A549 treated with CpdA at 1 μM for 4 hours (cell line): ENCODE measurements at places on chromosomes 7 and 10. TPM values are rescaled to one million over a fixed set of nuclear protein-coding genes. Genes with fewer than 3 reads are reported as not detected.

HDAC9 gene
- total RNA-seq: 0.03 to 0.31 TPM (median 0.11 TPM) in 5 replicates

TMEM196 gene
- not detected in 5 replicates for total RNA-seq

CTAGE6 gene
- total RNA-seq: not detected in 5 replicates

ZCWPW1 gene
- total RNA-seq: 0.91 to 1.7 TPM (median 1.6 TPM) in 5 replicates

ADAMTS14 gene
- 0.07 to 0.13 TPM (median 0.10 TPM) in 5 replicates for total RNA-seq

ABCB1 gene
- 0.08 to 0.18 TPM (median 0.15 TPM) in 3 of 5 replicates, not detected in the others for total RNA-seq

LIPF gene
- not detected in 5 replicates for total RNA-seq

SLC13A1 gene
- total RNA-seq: not detected in 5 replicates

PLXNA4 gene
- total RNA-seq: 0.58 to 2.1 TPM (median 1.3 TPM) in 5 replicates

SCD gene
- 147 to 216 TPM (median 184 TPM) in 5 replicates for total RNA-seq

PUS7 gene
- 25.8 to 38.7 TPM (median 27.0 TPM) in 5 replicates for total RNA-seq

ENTPD1 gene
- total RNA-seq: 0.02 to 0.10 TPM in 2 of 5 replicates, not detected in the others

PAPSS2 gene
- 23.1 to 27.9 TPM (median 26.3 TPM) in 5 replicates for total RNA-seq

HABP2 gene
- total RNA-seq: 0.04 to 0.20 TPM (median 0.08 TPM) in 4 of 5 replicates, not detected in the other

EIF5AL1 gene
- total RNA-seq: 1.7 to 3.8 TPM (median 2.2 TPM) in 5 replicates

HPSE2 gene
- not detected in 5 replicates for total RNA-seq

NUTM2E gene
- total RNA-seq: 0.29 to 0.52 TPM (median 0.45 TPM) in 5 replicates

FZD1 gene
- total RNA-seq: 2.1 to 2.6 TPM (median 2.4 TPM) in 5 replicates

MOGAT3 gene
- 0.08 TPM in 1 of 5 replicates, not detected in the others for total RNA-seq

DGKB gene
- total RNA-seq: not detected in 5 replicates

SYNPO2L gene
- total RNA-seq: 0.03 TPM in 1 of 5 replicates, not detected in the others

UCMA gene
- not detected in 5 replicates for total RNA-seq

PNLIPRP2 gene
- 0.09 to 0.13 TPM (median 0.10 TPM) in 3 of 5 replicates, not detected in the others for total RNA-seq

MNX1 gene
- 5.0 to 6.5 TPM (median 5.9 TPM) in 5 replicates for total RNA-seq

MEST gene
- 36.4 to 42.3 TPM (median 40.7 TPM) in 5 replicates for total RNA-seq

PON1 gene
- 0.14 to 0.59 TPM (median 0.45 TPM) in 5 replicates for total RNA-seq

VAX1 gene
- 1.1 to 1.5 TPM (median 1.4 TPM) in 5 replicates for total RNA-seq

TFPI2 gene
- 250 to 318 TPM (median 266 TPM) in 5 replicates for total RNA-seq

ANKRD7 gene
- total RNA-seq: 0.14 to 0.21 TPM in 2 of 5 replicates, not detected in the others

MYL10 gene
- total RNA-seq: not detected in 5 replicates

CTAGE15 gene
- not detected in 5 replicates for total RNA-seq

MBL2 gene
- total RNA-seq: not detected in 5 replicates

CDNF gene
- total RNA-seq: 0.81 to 2.4 TPM (median 0.99 TPM) in 5 replicates

ASB10 gene
- not detected in 5 replicates for total RNA-seq

SUGCT gene
- total RNA-seq: 0.89 to 1.5 TPM (median 1.4 TPM) in 5 replicates

CRTAC1 gene
- total RNA-seq: 0.96 to 1.7 TPM (median 1.4 TPM) in 5 replicates

CALML5 gene
- not detected in 5 replicates for total RNA-seq

ITGA8 gene
- not detected in 5 replicates for total RNA-seq

SAMD8 gene
- total RNA-seq: 7.9 to 11.3 TPM (median 10.7 TPM) in 5 replicates
